NCI-H2107 (cell line): ENCODE measurements at places on chromosomes 4 and X.

- DNase-seq, result peak; percentile 13
Measured at GRCh38 chr4:78864405-78865024, 74.7 kb downstream of the PAQR3 start.

DNA sequence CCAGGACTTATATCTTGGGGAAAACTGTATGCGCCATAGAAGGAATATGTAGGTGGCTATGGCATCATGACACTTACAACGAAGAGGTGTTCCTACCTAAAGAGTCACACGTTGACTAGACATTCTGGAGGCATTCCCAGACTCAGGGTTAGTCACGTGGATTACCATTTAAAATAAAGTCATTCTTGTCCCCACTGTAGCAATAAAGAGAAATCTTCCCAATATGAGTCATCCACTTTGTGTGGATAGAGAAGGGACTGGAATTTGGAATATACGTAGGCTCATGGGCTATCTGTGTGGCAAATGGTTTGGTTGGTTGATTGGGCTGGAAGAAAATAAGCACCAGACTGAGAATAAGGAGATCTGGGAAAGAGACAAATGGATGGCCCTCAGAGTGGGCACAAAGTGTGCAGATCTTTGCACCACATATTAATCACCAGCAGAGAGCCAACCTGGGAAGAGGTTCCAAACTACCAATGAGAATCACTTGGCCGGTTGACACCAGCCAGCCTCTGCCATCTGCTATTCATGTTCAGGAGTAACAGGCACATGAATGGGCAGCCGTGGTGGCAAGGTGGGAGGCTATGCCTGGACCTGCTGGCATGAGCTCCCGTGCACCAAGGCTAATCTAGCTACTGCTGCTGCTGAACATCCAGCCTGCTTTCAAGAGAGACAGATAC, 41.0 kb downstream of the MTNR1A start:
- DNase-seq, result no peak

- DNase-seq, result no peak
Measured at GRCh38 chr4:94722270-94722669, 35.5 kb upstream of the BMPR1B start.

- no peak for DNase-seq
Measured at GRCh38 chr4:75830906-75831305, 71.3 kb downstream of the PPEF2 start.

DNA sequence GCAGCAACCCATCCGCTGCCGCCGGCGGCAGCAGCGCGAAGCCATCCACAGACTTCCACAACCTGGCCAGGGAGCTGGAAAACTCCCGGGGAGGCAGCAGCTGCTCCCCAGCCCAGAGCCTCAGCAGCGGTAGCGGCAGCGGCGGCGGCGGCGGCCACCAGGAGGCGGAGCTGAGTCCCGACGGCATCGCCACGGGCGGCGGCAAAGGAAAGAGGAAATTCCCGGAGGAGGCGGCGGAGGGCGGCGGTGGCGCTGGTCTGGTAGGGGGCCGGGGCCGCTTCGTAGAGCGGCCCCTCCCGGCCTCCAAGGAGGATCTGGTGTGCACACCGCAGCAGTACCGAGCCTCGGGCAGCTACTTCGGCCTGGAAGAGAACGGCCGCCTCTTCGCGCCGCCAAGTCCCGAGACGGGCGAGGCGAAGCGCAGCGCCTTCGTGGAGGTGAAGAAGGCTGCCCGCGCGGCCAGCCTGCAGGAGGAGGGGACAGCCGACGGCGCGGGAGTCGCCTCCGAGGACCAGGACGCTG, 4.9 kb downstream of the PRDM8 start:
- DNase-seq, result peak; percentile 17

GRCh38 chrX:54714424-54714823, 83.6 kb downstream of the ITIH6 start:
- no peak for DNase-seq

DNA sequence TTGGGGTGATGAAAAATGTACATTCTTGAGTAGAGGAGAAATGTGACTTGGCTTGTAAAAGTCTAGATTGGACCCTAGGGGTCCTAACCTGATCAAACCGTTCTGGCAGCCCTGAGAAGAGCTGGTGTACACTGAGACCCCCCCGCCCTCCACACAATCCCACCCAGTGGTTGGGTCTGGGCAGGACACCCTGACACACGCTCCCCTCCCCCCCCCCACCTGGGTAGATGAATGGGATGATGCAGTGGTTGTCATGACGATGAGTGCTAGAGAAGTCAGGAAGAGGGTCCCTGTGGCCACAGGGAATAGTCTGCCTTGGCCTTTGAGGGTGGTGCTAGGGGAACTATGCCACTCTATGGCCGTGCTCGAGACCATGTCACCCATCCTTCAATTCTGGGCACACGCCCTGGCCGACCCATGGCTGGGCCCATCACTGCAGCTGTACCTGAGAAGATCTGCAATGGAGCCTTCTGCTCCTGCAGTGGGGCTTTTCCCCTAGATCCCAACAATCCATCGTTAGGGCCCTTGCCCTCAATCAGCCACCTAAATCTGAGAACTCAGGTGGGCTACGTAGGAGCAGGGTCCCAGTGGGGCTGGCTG, 4.4 kb downstream of the CDK16 start:
- DNase-seq, result no peak

- peak; percentile 52 for DNase-seq
Measured at GRCh38 chr4:7872264-7872771, 67.3 kb downstream of the AFAP1 start.

GRCh38 chrX:103536071-103536470, 16.8 kb upstream of the RAB40A start:
- no peak for DNase-seq

- no peak for DNase-seq
Measured at GRCh38 chrX:147699061-147699460, 212.7 kb upstream of the FMR1 start.

- DNase-seq, result no peak
Measured at GRCh38 chrX:43595931-43596330, 60.2 kb upstream of the MAOA start.

DNA sequence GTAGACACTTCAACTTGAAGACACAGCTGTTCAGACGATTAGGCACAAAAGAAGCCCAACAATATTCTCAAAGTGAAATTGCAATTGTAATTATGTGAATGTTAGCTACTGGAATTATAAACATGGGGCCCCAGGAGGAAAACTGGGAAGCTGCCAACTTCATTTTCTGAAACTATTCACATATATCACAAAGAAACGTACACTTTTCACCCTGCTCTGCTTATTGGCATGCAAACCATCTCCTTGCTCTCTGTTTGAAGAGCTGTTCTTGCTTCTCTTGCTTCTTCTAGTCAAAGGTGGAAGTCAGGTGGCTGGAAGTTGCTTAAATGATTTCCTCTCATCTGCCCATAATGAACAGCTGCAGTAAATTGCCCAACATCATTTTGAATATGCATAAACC, 320.1 kb downstream of the CFAP299 start:
- DNase-seq, result no peak

GRCh38 chr4:140926672-140927071, 170.5 kb upstream of the TBC1D9 start:
- DNase-seq, result no peak

DNA sequence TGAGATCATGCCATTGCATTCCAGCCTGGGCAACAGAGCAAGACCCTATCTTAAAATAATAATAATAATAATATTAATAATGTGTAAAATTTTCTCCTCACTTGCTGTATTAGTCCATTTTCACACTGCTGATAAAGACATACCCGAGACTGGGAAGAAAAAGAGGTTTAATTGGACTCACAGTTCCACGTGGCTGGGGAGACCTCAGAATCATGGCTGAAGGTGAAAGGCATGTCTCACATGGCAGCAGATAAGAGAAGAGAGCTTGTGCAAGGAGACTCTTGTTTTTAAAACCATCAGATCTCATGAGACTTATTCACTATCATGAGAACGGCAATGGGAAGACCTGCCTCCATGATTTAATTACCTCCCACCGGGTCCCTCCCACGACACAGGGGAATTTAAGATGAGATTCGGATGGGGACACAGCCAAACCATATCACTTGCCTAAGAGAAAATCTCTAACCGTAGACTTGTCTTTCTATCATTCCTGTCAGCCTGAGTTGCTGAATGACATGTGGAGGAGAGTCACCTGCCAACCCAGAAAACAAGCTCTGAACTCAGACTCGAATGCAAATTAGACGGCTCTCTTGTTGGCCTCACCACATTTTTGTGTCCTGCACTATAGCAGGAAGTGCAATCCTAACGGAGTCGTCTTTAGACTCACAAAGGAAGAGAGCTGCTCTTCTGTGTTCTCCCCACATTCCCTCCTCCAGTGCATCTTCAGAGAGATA, 51.9 kb upstream of the DCTD start:
- DNase-seq, result no peak

- no peak for DNase-seq
Measured at GRCh38 chrX:155334486-155335336, at the start of gene CLIC2. TSS of gene CLIC2 (minus strand) at chrX:155334614. CDS start at chrX:155334427, 187 bp downstream.
